ENCODE measurements at places on chromosomes 3 and 15. TPM values are rescaled to one million over a fixed set of nuclear protein-coding genes. Genes with fewer than 3 reads are reported as not detected.

DNA sequence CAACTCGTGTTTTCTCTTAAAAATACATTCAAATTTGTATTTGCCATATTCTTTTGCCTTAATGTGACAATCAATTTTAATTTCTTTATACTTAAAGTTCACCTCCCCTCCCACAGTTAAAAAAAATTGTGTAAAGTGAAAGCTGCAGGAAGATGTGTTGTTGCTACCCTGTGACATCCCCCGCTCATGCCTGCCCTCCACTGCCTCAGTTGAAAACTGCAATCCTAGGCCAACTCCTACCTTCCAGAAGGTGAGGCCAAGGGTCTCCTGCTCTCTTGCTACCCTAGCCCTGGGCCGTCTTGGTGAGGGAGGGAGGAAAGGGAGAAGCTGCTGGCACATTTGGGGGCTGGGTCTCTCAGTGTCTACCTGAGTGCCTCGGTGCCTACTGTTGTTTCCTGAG is 57.0 kb upstream of the CMTM7 start:
- DNase-seq = no peak

GRCh38 chr3:141058996-141059395 is 7.8 kb downstream of the SPSB4 start:
- no peak for DNase-seq

- DNase-seq = no peak
Measured at GRCh38 chr3:157542711-157543500, 39.7 kb upstream of the VEPH1 start.

DNA sequence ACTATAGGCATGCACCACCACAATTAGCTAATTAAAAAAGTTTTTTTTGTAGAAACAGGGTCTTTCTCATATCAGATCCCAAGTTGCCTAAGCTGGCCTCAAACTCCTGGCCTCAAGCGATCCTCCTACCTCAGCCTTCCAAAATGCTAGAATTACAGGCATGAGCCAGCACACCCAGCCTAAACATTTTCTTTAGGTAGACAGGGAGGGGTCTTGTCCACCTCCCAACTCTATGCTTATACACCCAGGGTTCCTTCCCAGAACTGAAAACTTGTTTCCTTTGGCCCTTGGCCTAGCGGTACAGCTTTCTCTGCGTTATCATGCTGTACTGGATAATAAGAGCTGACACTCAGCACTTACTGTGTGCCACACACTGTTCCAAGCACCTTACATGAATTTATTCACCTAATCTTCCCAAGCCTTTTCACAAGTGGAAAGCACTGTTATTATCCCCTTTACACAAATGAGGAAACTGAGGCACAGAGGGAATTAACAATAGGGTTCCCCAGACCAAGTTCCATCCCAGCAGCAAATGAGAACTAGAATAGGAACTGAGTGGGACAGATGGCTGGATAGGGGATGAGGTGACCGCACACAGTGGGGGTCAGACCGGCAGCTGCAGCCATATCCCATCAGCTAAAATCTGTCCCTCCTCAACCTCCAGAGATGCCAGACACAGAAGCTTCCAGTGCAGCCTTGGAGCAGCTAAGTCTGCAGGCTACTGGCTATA is 150.8 kb downstream of the MEGF11 start:
- no peak for DNase-seq

DNA sequence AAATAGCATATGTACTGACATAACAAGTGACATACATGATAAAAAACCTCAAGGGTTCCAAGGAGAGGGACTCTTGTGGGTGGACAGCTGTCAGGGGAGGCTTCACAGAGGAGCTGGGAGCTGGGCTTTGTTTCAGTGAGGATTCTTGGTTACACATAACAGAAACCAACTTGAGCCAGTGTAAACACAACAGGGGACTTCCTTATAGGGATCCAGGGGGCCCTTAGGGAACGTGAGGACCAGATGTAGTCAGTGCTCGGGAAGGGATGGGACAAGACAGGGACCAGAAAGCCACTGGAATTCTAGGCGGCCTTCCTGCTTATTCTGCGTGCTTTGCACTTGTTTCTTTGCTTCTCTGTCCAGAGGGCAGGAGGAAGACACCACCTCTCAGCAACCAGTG is 34.9 kb downstream of the SNAPC5 start:
- DNase-seq = no peak

Gene AGBL1
- total RNA-seq = not detected

Gene COL6A6
- total RNA-seq = not detected

DNA sequence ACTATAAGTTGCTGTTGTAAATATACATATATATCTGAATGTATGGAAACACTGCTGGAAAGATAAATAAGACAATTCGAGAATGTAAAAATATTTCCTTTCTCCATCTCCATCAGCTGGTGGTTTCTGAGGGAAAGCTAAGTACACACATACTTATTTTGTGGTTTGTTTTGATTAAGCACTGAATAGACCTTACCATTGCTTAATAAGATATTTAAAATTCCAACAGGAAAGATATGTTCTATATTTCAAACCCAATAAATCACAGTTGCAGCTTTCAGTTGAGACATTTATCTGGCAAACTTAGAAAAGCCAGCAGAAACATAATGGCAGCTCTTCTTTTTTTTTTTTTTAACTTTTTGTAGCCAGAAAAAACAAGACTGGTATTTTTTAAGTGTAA is 160.4 kb downstream of the VGLL3 start:
- no peak for DNase-seq

DNA sequence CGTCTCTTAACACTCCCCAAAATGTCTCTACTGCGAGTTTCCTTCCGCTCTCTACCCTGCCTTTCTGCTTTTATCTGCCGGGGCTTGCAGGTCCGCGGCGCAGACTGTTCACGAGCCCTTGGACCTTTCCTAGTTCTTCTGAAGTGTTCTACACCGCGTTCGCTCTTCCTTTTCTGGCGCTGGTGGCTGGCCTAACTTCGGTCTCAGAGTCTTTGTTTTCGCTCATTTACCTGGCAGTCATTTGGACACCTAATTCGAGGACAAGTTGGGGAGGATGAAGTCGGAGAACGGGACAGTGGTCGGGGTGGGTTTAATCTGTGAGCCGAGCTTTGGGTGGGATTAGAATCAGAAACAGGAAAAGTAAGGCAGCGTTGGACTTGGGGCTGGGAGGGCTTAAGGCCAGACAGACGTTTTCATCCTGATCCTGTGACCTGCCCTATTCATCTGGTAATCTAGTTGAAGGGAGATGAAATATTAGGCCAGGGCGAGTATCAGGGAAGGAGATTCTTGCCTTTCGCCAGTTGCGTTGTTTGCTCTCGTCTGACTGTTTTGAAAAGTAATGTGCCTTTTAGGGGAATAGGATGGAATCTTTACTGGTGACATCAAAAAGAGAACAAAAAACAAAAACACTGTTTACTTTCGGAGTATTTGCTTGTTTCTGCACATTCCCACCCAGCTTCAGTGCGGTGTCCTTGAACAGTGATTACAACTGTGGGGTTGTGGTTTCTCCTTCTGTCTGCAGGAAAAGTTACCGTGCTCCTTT is 1.8 kb downstream of the DIPK2A start:
- peak; percentile 49 for DNase-seq

DNA sequence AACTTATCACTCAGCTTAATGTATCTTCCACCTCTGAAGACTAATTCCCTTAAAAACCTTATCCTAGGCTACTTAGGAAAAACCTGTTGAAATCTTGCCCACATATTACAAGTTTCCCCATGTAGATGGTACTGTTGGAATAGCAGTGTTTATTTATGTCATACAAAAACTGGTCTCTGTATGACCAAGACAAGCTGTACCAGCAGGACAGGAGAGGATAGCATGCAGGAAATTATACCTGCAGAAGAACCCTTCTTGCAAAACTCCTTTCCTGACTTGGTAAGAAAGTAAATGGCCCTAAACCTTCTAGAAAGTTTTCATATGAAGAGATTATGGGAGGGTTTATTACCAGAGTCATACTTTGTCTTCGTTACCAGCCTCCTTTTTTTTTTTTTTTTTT is 25.3 kb upstream of the RNF111 start:
- DNase-seq = no peak

- DNase-seq = no peak
Measured at GRCh38 chr15:66706840-66707239, 4.8 kb downstream of the SMAD6 start.

Gene ABTB1
- total RNA-seq = 5.8 TPM

Gene ADAMTS17
- total RNA-seq = 0.13 TPM

Gene INKA1
- total RNA-seq = 20.4 TPM

- no peak for DNase-seq
Measured at GRCh38 chr15:95897651-95898050, 432.8 kb upstream of the NR2F2 start.

DNA sequence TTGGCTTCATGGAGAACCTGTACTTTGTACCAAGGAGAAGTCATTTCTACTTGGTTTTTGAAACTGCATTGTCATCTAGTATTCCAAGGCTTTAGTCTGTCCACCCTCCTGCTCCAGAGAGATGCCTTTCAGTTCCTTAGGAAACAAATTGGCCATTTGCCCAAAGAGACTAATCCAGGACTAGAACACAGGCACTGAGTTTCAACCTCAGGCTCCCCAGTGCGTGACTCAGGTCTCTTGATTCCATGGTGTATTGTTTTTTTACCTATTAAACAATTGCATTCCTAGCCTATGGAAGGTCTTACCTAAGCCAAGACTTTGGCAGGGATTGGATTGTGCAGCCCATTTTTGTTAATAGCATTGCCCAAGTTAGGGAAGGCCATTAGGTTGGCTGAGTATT is 214.8 kb upstream of the CTDSPL start:
- no peak for DNase-seq

Gene SCAANT1
- total RNA-seq = not detected

Gene RASGRP1
- 0.04 TPM for total RNA-seq

All from pulmonary artery endothelial cell (primary cell).